CD4-positive, alpha-beta T cell (primary cell): ENCODE measurements at places on chromosomes 5 and 9. TPM values are rescaled to one million over a fixed set of nuclear protein-coding genes. Genes with fewer than 3 reads are reported as not detected.

GRCh38 chr5:97559827-97560598 is 377.0 kb upstream of the RIOK2 start:
- DNase-seq, result no peak

GRCh38 chr9:134216961-134217360 is 52.6 kb upstream of the RNU6ATAC start:
- no peak for DNase-seq

DNA sequence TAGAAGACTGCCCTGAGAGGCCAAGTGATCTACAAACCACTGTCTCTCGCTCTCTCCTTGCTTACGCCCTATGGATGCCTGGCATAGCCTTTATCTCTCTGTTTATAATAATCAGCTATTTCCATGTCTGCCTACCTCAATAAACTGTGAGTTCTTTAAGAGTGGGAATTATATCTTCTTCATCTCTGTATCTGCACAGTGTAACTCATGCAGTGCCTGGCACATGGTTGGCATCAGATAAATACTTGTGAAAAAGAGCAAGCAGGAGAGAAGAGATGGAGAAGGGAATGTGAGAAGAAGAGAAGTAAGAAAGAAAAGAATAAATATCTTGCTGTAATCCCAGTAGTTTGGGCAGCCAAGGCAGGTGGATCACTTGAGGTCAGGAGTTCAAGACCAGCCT is 94.6 kb upstream of the TNPO1 start:
- no peak for DNase-seq

GRCh38 chr9:72365525-72366256 is 683 bp upstream of the ZFAND5 start:
- peak; percentile 42 for DNase-seq

DNA sequence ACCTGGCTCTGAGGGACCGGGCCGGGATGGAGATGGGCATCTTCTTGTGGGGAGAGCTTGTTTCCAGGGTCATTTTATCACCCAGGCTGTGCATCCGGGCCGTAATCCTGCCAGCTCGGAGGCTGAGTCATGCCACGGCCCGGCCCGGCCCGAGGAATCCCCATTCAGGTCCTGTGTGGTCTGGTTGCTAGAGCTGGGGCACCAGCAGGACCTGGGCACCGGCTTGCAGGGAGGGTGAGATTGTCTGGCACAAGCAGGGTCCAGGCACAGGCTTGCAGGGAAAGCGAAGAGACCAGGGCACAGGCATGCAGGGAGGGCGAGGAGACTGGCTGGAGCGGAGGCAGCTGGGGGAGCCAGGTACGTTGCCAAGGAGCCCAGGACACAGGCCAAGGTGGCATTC is 106.8 kb downstream of the RXRA start:
- no peak for DNase-seq

- peak; percentile 8 for DNase-seq
Measured at GRCh38 chr9:121071756-121072421, 2.9 kb upstream of the CNTRL start.

- DNase-seq, result no peak
Measured at GRCh38 chr5:24145806-24146205, 499.0 kb downstream of the CDH10 start.

- peak; percentile 7 for DNase-seq
Measured at GRCh38 chr9:15231788-15232635, 75.0 kb downstream of the TTC39B start.

Gene ZFP37
- total RNA-seq, result 0.39 TPM

Gene TAF11L3
- not detected for total RNA-seq

Gene MAMDC4
- total RNA-seq, result 2.2 TPM
